COR-L47 (cell line): ENCODE measurements at places on chromosomes 2 and 18.
A peak's percentile ranks its signal among the peaks of the same experiment; 100 is the strongest.

DNA sequence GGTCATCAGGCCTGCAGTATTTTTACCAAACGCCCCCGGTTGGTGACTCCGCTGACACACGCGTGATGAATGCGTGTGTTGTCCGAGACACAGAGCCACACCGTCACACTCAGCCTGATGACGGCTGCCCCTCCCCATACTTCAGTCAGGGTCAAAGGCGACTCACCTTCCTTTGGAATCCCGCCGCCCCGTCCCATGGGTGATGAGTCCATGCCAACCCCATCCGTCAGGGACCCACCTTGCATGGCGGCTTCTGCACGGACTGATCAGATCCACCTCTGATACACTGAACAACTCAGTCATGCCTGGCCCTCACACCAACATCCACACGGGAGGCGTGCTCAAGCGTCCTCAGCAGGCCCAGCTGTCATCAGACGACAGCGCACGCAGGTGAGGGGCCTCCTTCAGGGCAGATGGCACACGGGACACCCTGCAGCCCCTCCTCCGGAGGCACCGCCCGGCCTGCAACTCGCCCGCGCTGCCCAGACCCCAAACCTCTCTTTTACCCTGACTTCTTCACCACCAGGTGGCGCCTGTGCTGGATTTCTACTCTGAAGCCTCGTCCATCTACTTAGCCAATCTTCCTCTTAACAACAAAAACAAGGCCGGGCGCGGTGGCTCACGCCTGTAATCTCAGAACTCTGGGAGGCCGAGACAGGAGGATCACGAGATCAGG, 89.2 kb downstream of the ZNF516 start:
- DNase-seq: peak; percentile 53

- no peak for DNase-seq
Observed at GRCh38 chr18:53991805-53992204, 232.7 kb downstream of the MBD2 start.

GRCh38 chr2:190603374-190603773, 45.5 kb upstream of the NAB1 start:
- DNase-seq: no peak

GRCh38 chr18:58831606-58832005, 33.1 kb upstream of the ZNF532 start:
- no peak for DNase-seq

- DNase-seq: no peak
Observed at GRCh38 chr2:12008425-12009061, 262.1 kb downstream of the LPIN1 start.

GRCh38 chr2:99910902-99911301, 231.5 kb downstream of the AFF3 start:
- DNase-seq: no peak

DNA sequence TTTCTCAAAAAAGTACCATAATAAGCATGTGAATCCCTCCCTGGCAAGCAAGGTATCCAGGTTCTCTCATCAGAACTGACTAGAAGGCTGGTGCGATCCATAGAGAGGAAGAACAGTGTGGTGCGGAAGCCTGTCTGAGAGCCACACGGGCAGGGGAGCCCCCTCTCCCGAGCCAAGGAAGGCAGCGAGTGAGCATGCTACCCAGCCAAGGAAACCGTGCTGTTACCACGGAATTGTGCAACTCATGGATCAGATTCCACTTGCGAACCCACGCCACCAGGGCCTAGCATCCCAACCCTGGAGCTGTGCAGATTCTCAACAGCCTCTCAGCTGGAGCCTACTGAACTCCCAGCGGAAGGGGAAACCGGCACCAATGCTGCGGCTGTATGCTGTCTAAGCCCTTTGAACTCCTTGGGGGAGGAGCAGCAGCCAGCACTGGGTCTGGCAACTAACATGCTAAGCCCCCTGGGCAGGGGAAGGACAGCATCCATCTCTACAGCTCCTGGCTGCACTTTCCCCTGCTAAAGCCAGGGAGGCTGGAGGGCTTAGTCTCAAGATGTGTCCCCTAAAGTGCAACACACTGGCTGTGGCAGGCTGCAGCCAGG, 823.1 kb downstream of the EPHA4 start:
- DNase-seq: no peak

- no peak for DNase-seq
Observed at GRCh38 chr18:39486268-39486667, 1920.7 kb upstream of the CELF4 start.

DNA sequence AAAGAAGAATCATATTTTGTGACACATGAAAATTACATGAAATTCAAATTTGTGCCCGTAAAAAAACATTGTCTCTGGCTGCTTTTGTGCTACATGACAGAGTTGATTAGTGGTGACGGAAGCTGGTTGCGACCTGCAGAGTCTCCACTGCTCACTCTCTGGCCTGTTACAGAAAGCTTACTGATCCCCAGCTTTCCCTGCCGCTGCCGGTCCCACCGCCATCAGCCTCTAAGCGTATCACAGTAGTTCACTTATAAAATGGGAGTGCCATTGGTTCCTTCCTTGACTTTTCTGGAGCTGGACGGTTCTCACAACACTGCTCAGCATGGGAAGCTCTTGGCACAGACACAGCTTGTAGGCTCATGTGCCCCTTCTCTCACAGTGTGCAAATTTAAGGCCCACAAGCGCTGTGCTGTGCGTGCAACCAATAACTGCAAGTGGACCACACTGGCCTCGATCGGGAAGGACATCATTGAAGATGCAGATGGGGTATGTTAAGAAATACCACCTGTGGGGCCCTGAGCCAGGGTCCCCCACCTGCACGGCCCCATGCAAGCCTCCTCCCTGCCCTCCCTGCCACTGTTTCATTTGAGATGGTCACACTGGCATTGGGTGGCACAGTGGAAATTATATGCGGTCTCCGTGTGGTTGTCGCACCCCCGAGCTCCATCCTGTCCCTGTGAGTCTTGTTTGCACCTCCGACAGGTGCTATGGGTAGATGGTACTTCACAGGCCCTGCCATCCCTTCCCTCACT, 81.3 kb downstream of the DGKD start:
- DNase-seq: no peak

- no peak for DNase-seq
Observed at GRCh38 chr2:25514043-25514637, 159.2 kb downstream of the DTNB start.

- no peak for DNase-seq
Observed at GRCh38 chr2:202133909-202134265, 60.8 kb downstream of the KIAA2012 start.

- DNase-seq: no peak
Observed at GRCh38 chr2:12046641-12047040, 300.2 kb downstream of the LPIN1 start.

DNA sequence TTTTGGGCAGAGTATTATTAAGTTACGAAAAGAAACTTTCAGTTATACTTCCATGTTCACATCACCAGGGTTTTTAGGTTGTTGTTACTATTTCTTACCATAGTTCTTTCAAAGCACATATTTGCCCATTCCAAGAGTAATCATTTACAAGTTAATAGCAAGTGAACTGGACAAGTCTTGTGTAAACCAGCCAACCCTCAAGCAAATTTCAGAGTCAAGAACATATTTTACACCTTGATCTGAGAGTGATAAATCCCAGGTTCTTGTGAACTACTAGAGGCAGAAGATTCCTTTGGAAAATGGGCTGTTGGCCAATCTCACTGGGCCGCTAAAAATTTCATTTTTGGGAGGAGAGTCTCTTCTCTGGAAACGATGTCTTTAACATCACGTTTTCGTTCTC, 2.7 kb upstream of the ASAP2 start:
- DNase-seq: no peak

- peak; percentile 20 for DNase-seq
Observed at GRCh38 chr2:55048508-55049042, 1.7 kb downstream of the RTN4 start.

DNA sequence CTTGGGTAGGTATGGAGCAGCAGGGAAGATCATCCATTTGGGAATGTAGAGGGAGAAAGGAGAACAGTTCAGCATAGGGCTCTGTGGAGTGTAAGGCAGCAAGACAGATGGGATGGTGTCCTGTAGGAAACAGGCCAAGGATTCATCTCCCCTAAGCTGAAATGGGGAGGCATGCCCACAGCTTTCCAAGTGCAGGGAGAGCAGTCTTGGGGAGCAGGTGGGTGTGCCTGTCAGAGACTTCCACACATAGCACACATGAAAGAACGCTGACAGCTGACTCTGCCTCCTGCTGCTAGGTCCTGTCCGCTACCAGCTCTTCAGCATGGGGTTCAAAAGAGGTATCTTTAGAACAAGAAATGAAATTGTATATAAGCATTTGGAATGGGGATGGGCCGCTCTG, 9.0 kb downstream of the SETBP1 start:
- no peak for DNase-seq

GRCh38 chr2:206392118-206392517, 51.2 kb upstream of the ADAM23 start:
- DNase-seq: peak; percentile 49

DNA sequence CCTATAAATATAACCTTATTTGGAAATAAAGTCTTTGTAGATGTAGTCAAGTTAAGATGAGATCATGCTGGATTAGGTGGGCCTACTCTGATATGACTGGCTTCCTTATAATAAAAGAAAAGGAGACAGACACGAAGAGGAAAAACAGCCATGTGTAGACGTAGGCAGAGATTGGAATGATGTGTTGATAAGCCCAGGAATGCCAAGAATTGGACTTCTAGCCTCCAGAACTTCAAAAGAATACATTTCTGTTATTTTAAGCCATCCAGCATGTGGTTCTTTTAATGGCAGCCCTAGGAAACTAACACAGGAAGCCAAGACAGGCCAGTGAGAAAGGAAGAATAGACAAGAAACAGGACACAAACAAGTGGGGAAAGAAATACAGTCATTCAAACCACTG, 68.6 kb downstream of the NYAP2 start:
- DNase-seq: no peak

DNA sequence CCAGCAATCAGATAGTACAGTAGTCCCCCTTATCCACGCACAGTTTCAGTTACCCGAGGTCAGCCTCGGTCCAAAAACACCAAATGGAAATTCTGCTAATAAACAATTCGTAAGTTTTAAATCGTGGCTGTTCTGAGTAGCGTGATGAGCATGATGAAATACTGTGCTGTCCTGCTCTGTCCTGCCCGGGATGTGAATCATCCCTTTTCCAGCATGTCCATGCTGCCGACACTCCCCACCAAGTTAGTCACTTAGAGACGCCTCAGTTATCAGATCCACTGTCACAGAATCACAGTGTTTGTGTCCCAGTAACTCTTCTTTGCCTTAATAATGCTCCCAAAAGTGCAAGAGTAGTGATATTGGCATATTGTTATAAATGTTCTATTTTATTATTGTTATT, 62.1 kb downstream of the MEX3C start:
- DNase-seq: no peak

- DNase-seq: no peak
Observed at GRCh38 chr18:37383036-37383785, 182.4 kb downstream of the CELF4 start.

DNA sequence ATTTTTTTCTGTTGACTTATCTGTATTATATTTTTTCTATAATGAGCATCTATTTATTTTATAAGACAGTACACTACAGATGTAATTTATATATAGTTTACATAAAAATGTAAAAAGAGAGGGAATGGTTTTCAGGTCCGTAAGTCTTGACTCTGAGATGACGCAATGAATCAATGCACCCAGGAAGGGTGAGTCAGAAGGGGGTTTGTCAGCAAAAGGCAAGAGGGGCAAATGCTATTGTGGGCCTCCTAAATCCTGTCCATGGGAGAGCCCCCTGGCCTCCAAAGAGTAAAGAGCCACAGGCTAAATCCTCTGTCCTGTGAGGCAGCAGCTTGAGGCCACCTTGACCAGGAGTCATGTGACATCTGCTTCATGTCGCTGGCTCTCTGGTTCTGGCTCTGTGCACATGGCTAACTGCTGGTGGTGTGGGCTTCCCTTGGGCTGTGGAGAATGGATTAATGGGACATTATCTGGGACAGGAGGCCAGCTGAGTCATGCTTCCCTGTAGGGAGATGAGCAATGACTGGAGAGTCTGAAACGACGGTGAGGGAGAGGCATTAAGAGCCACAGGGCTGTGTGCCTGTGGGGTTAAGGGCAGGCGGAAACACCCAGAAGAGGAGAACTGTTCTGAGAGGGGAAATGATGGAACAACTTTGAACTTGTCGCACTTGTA, 22.8 kb upstream of the ASB18 start:
- DNase-seq: no peak

DNA sequence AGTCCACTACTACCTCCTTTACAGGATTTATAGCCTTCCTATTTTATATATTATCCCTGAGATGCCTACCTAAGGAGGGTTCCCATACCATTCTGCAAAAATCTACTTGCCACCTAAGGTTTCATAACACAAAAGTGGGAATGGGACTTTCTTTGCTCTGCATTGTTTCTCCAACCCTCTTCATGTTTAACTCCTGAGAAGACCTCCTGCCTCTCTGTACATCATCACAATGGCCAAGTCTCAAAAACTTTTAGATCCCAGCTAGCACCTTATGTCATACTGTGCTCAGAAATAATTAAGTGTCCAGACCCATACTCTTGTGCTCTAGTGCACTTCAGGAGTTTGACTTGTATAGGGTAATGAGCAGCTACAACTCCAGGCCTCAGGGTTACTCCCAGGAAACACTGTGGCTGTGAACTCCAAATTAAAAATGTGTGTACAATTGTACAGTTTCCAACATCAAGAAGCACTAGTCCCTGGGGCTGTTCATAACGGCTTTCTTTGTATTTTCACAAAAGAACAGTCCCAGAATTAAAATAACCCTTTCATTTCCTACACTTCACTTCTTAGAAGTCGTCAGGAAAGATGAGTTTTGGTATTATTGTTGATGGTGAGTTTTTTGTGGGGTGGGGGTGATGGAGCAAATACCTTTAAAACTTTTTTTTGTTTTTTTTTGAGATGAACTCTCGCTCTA, 39.4 kb downstream of the METAP1D start:
- no peak for DNase-seq

DNA sequence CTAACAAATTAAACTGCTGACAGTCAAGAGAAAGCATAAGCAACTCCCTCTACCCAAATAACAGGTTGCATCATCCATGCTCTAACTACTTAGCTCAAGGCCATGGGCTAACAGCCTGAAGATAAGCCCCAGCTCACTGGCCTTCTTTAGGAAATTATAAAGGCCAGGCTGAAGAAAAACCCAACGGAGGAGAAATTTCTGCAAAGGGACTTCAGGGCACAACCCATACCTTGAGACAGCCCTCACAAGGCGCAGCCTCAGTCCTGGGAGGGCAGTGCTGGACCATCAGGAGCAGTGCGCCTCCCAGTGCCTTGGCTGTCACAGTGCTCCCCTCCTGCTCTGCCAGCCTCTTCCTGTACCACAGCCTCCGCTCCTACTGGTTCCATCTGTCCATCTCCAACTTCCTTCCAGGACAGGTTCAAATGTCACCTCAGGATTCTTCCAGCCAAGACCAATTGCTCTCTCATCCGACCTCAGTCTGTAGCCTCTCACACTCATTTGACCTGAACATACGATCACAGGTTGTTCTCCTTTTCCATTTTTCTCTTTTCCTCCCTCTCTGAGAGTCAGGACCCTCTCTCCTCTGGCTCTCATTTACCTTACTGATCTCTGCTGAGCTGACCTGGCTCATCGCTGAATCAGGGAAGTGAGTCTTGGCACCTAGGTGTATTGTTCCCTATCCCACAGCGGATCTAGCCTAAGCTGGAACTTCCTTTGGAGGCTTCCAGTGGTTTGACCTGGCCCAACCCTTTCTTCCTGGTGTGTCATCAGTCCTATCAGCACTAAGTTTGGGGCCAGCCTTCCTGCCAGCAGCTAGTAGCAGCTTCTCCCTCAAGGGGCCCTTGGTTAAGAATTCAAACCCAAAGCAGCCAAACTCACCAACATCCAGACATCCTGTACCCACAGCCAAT, 1.9 kb downstream of the MCFD2 start:
- no peak for DNase-seq

GRCh38 chr2:218245214-218245613, 15.6 kb upstream of the GPBAR1 start:
- DNase-seq: no peak

- DNase-seq: no peak
Observed at GRCh38 chr2:181787310-181788048, 104.1 kb upstream of the ITPRID2 start.
